ENCODE measurements at places on chromosomes 12 and 14.

- peak; percentile 71 for DNase-seq
These were observed 159.8 kb downstream of the TGFB3 start for GRCh38 chr14:75821831-75822521.

DNA sequence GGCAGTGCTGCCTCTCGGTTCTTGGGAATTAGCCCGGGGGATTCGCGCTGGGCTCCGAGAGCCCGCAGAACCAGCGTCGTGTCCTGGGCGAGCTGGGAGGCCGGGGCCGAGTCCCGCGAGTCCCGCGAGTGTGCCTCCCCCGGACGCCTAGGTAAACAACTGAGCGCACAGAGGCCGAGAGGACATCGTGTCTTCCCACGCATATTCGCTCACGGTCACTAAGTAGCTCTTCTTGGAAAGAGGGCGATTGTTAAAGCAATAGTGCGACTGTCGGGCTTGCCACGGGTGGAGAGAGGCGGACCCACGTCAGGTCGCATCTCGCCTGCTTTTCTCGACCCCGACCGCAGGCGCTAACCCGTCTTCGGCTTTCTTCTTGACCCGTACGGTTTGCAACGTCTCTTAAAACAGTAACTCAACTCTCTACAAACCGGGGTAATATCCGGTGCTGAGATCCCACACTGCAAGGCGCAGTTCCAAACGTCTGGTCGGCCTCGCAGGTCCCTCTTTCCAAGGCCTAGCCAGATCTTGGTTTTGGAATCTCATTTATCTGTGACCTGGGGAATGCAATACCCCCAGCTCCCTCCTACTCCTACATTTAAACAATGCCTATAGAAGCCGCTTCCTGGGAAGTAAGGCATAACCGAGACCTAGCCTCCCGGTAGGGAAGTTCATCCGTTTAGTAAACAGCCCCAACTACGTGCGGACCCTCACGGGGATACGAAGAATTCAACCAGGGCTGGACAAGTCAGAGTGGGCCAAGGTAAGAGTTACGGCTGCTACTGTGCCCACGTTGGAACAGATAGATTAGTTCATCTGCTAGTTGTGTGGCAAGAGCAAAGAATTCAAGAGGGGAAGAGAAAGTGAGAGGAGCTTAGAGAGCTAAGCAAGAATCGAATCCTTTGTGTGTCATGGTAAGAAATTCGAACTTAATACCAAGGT lies 736 bp upstream of the PHLDA1 start:
- DNase-seq = peak; percentile 89

DNA sequence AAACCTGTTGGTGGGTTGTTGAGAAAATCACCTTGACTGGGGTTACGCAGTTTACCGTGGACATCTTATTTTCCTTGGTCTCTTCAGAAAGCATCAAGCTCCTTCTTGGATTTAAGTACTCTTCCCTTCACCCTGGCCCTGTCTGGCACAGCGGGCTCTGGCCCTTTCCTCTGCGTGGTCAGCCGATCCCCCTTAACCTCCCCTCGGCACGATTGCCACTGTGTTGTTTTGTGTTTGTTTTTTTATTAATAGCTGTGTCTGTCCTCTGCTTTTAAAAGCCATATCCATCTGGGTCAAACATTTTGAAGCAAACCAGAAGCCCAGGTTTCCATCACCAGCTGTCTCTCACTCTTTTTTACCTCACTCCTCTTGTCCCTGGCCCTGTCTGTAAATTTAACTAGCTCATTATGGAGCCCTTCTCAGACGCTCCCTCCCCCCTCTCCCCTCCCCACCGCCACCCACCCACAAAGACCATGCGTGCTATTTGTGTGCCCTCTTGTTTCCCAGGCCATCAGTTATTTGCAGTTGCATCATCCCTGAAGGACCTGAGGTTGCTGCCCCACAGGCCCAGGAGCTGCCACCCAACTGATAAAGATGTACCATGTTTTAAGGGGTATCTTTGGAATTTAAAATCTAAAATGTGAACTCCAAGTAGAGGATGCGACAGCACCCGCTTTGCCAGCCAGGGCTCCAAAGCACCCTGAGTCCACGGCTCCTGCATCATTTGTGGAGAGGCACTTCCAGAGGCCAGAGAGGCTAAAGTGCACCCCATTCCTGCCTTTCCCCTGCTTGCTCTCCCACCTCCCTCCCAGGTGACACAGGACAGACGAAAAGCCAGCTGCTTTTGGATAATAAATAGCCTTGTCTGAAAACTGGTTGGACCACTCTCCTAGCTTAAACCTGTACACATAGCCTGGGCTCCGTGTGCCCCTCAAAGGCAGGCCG lies 3.9 kb downstream of the BCL11B start:
- peak; percentile 32 for DNase-seq

DNA sequence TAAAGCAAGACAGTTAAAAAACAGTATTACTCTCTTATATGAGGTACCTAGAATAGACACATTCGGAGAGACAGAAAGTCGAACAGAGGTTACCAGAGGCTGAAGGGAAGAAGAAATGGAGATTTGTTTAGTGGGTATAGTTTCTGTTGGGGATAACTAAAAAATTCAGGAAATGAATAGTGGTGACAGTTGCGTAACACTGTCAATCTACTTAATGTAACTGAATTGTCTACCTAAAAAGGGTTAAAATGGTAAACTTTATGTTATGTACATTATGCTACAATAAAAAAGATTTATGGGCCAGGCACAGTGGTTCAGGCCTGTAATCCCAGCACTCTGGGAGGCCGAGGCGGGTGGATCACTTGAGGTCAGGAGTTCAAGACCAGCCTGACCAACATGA lies 30.6 kb upstream of the SLC6A13 start:
- no peak for DNase-seq

- no peak for DNase-seq
These were observed 34.6 kb downstream of the FIGNL2 start for GRCh38 chr12:51813931-51814310.

DNA sequence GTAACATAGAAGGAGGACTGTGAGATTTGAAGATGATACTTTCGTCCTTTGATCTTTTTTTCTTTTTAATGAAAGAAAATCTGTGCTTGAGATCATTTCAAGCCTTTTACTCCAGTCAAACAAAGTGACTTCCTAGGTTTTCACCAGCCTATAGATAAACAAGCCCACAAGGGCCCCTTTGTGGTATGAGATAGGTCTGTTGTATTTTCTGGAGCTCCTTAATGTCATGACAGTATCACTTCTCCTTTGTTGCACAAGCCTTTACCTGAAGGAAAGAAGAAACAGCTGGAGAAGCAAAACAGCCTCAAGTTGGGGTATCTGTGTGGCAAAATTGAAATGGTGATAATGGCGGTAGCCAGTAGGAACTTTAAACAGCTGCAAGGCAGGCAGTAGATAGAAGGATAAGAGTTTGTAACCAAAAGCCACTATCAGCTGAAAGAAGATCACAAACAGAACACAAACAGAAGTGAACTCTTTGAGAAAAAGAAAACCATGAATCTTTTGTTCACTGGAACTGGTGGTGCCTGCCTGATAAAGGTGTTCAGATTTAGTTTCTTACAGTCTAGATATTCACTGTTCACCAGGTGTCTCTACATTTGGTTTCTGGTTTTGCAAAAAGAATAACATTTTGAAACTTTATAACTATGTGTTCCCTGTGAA lies 96.8 kb downstream of the LGR5 start:
- no peak for DNase-seq

DNA sequence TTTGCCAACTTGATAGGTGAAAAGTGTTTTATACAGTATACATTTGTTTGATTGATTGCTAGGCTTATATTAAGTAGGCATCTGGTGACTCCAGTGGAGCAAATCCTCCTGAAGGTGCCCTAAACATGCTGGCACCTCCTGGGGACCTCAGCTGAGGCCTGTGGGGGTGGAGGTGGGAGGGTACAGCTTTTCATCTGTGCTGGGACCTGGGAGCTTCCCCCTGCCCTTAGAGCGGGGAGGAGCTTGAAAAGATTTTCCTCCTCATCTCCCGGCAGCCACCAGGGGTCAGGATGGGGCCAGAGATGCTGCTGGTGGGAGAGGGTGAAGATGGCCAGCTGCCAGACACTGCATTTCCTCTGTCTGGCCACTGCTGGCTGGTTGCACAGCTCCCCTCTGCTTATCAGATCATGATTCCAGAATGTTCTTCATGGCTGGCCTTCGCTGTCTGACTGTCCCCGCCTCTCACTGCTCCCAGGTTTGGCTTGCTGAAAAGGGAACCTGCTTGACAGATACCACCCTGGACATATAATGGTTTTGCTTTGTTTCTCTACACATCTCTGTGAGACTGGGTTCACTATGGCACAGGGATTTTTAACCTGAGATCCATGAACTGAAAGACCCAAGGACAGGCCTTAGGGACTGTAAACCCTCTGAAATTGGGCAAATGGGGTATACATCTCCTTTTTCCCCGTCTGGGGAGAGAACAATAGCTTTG lies 10.5 kb upstream of the JPH4 start:
- peak; percentile 90 for DNase-seq

DNA sequence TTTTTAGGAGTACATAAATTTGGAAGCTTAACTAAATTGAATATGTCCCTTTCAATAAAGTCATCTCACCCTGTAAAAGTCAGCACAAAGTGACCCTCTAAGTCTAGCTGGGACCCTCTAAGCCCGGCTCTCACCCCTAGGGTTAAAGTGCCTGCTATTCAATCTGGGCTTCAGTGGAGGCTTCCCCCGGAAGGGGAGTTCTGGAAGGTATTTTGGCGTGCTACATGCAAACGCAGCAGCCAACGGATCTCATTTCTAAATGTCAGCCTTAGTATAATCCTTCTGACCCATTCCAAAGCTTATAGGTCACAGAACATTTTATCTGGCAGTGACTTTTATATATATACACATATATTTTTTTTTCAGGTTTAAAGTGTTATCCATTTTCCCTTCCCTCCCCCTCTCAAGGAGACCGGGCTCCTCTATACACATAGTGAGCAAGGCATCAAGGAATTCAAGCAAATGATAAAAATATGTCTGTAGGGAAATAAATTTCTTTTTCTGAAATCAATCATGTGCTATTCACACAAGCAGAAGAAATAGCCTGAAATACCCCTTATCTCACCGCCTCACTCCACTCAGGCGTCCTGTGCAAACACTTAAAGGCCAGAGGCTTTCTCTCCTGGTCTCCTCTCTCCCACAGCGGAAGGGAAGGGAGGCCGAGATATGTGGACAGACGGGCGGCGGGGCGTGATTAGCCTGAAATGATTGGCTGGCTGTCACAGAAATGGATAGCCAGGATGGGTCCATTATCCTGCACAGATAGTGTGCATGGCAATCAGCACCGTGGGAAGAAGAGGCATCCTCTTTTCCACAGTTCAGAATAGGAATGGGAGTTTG lies 301.7 kb downstream of the GALC start:
- DNase-seq = peak; percentile 89

- DNase-seq = peak; percentile 77
These were observed 10.8 kb upstream of the IPO8 start for GRCh38 chr12:30706476-30706875.

GRCh38 chr12:120139958-120140357 lies 23.4 kb upstream of the RAB35 start:
- DNase-seq = no peak

DNA sequence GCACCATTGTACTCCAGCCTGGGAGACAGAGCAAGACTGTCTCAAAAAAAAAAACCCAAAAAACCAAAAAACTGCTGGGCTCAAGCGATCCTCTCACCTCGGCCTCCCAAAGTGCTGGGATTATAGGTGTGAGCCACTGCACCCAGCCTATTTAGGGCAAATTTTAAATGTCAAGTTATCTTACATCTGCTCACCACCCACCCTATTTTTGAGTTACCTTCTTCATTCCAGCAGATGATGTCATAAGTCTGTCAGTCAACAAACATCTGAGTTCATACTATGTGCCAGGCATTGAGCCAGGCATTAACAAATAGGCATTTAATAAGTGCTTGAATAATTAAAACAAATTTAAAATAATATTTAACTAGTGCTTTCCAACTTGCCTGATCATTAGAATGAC lies 21.5 kb downstream of the BATF start:
- DNase-seq = no peak

DNA sequence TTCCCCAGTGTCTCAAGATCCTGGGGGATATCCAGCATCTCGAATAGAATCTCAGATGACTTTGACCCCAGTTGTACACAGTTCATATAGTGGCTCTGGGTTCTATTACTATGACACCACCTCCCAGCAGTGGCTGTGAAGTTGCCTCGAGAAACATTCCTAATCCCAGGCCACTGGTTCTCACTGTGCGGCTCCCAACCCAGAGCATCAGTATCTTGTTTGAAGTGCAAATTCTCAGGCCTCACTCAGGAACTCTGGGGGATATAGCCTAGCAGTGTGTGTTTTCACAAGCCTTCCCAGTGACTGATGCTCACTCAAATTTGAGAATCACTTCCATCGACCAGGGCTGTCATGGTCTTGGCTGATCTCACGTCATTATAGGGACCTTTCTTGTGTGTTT lies 69.3 kb upstream of the IGF1 start:
- no peak for DNase-seq

- DNase-seq = no peak
These were observed 240.0 kb downstream of the DIO2 start for GRCh38 chr14:79971330-79971729.

GRCh38 chr12:22321018-22321605 lies 13.4 kb downstream of the ST8SIA1 start:
- no peak for DNase-seq

DNA sequence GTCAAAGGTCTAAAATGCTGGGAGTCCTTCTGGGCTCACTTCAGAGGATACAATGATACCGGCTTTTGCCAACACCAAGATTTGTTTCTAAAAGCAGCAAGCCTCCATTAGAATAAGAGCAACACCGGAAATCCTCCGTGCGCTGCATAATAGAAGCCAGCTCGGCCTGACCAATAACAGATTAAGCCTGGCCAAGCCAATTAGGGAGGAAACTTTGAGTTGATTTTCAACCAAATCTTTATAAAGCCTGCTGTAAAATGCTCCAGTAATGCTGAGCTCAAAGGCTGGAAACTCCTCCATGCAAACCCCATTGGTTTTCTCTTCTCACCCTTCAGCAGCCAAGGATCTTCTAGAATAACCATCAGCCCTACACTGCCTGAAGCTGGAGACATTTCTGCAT lies 150.1 kb downstream of the NTF3 start:
- DNase-seq = no peak

DNA sequence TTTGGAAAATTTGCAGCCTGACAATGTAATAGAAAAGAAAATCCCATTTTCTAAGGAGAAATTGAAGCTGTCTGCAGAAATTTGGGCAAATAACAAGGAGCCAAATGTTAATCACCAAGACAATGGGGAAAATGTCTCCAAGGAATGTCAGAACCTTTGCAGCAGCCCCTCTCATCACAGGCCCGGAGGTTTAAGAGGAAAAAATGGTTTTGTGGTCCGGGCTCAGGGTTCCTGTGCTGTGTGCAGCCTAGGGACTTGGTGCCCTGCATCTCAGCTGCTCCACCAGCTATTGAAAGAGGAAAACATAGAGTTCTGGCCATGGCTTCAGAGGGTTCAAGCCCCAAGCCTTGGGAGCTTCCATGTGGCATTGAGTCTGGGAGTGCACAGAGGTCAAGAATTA lies 298.9 kb downstream of the ATXN7L3B start:
- DNase-seq = no peak

GRCh38 chr12:81949416-81949815 lies 190.3 kb upstream of the PPFIA2 start:
- no peak for DNase-seq

DNA sequence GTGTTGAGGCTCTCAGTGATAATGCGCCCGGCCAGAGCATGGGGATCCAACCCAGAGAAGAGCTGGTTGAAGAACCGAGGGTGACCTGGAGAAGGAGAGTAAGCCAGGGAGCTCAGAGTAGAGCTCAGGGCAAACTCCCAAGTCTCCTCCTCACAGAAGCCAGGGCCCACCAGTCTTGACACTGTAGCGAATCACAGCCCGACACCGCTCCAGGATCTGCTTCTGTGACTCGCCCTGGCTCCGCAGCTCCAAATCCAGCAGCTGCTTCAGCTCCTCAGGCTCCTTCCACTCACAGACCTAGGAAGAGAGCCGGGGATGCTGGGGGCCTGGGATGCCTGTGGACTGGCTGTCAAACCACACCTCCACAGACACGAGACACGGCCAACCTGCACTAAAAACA lies 8.2 kb upstream of the ZNF740 start:
- DNase-seq = no peak

Measured in DMS53 (cell line).